ENCODE measurements at places on chromosomes 3 and 15. TPM values are rescaled to one million over a fixed set of nuclear protein-coding genes. Genes with fewer than 3 reads are reported as not detected.

SLC22A14 gene
- 1.7 TPM for total RNA-seq

TEX55 gene
- total RNA-seq = not detected

ACKR2 gene
- 6.4 TPM for total RNA-seq

ZNF80 gene
- total RNA-seq = 0.06 TPM

TMCC1 gene
- total RNA-seq = 35.9 TPM

TASOR gene
- total RNA-seq = 97.6 TPM

CADM2 gene
- total RNA-seq = 7.1 TPM

PLCB2 gene
- 14.3 TPM for total RNA-seq

GP5 gene
- 1.6 TPM for total RNA-seq

KBTBD13 gene
- total RNA-seq = 1.2 TPM

NME9 gene
- total RNA-seq = 1.6 TPM

SUSD5 gene
- 4.4 TPM for total RNA-seq

PRR20G gene
- total RNA-seq = not detected

INKA1 gene
- total RNA-seq = 9.1 TPM

CCDC54 gene
- total RNA-seq = not detected

CRABP1 gene
- 13.6 TPM for total RNA-seq

RBP2 gene
- not detected for total RNA-seq

ATP8B4 gene
- total RNA-seq = 16.1 TPM

AADAC gene
- 0.12 TPM for total RNA-seq

CGNL1 gene
- total RNA-seq = 40.1 TPM

MORC1 gene
- total RNA-seq = 0.35 TPM

IL12A gene
- 2.5 TPM for total RNA-seq

HMCES gene
- 26.6 TPM for total RNA-seq

MRPS22 gene
- total RNA-seq = 34.8 TPM

LIPH gene
- total RNA-seq = 1.9 TPM

DUT gene
- total RNA-seq = 97.3 TPM

CIB1 gene
- 19.7 TPM for total RNA-seq
